Activated CD8-positive, alpha-beta T cell treated with anti-CD3 and anti-CD28 coated beads, Interleukin-2, amount 10 ng/mL, durations not matched to agents 7 days and 5 days (primary cell): ENCODE measurements at places on chromosomes 2 and 18.
A peak's percentile ranks its signal among the peaks of the same experiment; 100 is the strongest.

- DNase-seq: peak; percentile 54
Measured at GRCh38 chr2:230865307-230865765, 594 bp downstream of the ITM2C start.

GRCh38 chr2:175167076-175167791 is 769 bp downstream of the ATF2 start:
- peak; percentile 43 for DNase-seq

DNA sequence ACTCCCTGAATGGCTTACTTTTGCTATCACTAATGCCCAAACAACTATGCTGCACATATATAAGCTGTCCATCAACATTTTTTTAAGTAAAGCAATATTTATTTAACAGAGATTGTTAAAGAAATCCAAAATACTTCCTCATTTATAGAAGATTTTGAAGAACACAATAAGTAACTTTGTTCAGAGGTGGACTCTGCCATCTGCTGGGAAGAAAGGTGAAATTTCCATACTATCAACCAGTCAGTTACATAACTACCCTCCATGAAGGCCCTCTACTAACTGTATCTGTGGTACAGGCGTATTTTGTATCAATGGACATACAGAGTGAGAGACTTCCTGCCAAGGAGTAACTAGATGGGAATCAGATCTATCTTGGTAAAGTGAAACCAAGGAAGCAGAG is 106.0 kb downstream of the DTNB start:
- DNase-seq: peak; percentile 52

DNA sequence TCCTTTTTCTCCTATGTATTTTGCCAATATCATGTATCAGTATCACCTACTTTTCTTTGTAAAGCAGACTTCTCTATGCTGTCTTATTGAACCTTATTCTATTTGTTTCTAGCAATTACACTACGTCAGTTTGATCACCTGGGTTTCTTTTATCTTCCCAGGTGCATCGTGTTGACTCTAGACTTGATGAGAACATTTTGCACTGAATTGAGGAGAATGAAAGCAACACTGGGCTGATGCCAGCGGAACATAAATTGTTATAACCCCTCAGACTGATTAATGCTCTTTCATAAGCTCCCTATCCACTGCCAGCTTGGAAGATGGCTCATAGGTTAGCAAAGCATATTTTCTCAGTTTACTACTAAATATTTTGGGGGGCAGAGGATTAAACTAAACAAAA is 140.6 kb downstream of the EPHA4 start:
- no peak for DNase-seq

GRCh38 chr2:236688563-236689392 is 119.2 kb downstream of the ACKR3 start:
- DNase-seq: no peak

GRCh38 chr2:237696461-237696860 is 69.1 kb downstream of the LRRFIP1 start:
- peak; percentile 51 for DNase-seq
